ENCODE measurements at places on chromosomes 1 and 21.

GRCh38 chr1:183970516-183971300, 66.8 kb downstream of the COLGALT2 start:
- DNase-seq: no peak

DNA sequence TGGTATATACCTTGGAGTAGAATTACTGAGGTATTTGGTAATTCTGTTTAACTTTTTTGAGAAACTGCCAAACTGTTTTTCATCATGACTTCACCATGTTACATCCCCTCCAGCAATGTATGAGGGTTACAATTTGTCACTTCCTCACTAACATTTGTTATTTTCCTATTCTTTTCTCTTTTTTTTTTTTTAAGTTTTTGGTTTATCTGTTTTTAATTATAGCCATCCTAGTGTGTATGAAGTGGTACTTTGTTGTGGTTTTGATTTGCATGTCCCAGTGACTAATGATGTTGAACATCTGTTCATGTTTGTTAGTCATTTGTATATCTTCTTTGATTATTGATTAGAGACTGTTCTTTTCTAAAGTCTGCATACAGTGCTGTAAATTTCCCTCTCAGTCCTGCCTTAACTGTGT, 147.3 kb downstream of the HS2ST1 start:
- no peak for DNase-seq

GRCh38 chr1:104795931-104796330, 1046.2 kb downstream of the AMY1C start:
- DNase-seq: no peak

GRCh38 chr1:157482174-157482573, 70.1 kb downstream of the FCRL5 start:
- DNase-seq: no peak

GRCh38 chr1:98078596-98078995, 157.8 kb upstream of the DPYD start:
- no peak for DNase-seq

- DNase-seq: no peak
Measured at GRCh38 chr1:209323743-209324142, 259.8 kb upstream of the CAMK1G start.

GRCh38 chr1:191953526-191953925, 204.7 kb upstream of the RGS18 start:
- peak; percentile 29 for DNase-seq

GRCh38 chr1:31795801-31796621, 19.8 kb downstream of the SPOCD1 start:
- DNase-seq: no peak

- no peak for DNase-seq
Measured at GRCh38 chr1:26761217-26761616, 26.5 kb upstream of the PIGV start.

DNA sequence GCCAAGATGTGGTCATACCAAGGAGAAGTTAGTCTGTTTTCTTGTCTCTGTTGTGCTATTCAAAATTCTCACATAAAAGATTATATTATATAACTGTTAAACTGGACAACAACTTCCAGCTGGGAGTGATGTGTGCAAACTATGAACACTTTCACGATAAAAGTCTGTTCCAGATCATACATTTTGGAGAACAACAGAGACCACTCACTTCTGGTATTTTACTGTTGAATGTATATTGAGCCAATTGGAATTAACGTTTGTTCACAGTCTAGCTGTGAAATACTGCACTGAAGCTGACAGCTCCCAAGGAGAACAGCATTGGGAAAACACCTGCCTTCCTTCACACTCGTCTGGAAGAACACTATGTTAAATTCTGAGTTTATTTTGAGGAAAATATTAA, 860 bp upstream of the SHCBP1L start:
- DNase-seq: no peak

GRCh38 chr1:210978316-210978973, 155.5 kb downstream of the KCNH1 start:
- no peak for DNase-seq

DNA sequence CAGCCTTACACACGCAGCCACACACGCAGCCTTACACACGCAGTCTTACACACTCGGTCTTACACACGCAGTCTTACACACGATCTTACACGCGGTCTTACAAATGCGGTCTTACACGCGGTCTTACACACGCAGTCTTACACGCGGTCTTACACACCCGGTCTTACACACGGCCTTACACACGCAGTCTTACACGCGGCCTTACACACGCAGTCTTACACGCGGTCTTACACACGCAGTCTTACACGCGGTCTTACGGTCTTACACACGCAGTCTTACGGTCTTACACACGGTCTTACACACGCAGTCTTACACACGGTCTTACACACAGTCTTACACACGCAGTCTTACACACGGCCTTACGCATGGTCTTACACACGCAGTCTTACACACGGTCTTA, 111.9 kb downstream of the PRDM16 start:
- no peak for DNase-seq

DNA sequence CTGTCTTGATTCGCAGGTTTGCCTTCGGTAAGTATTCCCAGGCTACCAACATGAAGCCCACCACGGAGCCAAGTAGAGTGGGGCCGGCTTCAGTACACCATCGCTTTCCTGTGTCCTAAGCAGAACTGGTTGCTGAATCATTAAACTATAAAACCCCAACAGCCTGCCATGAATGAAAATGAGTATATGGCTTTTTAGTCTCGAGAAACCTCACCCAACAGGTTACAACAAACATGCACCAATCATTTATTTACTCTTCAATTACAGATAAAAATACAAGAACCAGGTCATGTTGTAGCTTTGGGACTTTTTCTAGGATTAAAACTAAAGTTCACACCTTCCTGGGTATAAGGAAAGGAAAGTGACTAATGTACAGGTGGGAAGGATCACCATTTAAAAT, 7.6 kb downstream of the TMPRSS2 start:
- no peak for DNase-seq

GRCh38 chr1:13814131-13814530, 114.1 kb downstream of the PRDM2 start:
- DNase-seq: no peak

GRCh38 chr1:65820983-65821382, 28.3 kb downstream of the PDE4B start:
- peak; percentile 50 for DNase-seq

- DNase-seq: peak; percentile 18
Measured at GRCh38 chr1:8862528-8862927, 16.0 kb downstream of the ENO1 start.

DNA sequence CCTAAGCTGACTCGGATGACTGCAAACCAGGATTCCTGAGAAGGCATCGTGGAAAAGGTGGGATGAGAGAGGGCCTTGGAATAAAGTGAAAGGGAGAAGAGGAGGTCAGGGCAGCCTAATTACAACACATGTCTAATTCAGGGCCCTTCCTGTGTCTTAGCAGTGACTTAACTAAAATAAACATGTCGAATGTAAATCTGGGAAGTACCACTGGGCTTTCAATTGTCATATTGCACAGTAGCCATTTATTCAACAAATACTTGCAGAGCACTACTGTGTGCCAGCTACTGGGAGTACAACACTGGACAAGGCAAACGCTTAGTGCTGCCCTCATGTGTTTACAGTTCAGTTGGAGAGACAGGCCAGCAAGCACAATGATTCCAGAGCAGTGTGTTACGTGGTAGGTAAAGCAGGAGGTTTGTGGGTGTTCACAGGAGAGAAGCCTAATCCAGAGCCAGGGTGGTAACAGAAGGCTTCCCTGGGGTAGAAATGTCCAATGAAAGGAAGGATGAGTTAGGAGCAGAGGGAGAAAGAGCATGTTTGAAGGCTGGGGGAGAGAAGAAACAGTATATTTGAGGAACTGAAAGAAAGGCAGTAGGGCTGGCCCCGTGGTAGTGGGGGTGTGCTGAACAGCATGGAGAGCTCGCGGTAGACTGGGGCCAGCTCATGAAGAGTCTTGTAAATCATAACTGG, 38.0 kb upstream of the RASAL2 start:
- DNase-seq: peak; percentile 72

DNA sequence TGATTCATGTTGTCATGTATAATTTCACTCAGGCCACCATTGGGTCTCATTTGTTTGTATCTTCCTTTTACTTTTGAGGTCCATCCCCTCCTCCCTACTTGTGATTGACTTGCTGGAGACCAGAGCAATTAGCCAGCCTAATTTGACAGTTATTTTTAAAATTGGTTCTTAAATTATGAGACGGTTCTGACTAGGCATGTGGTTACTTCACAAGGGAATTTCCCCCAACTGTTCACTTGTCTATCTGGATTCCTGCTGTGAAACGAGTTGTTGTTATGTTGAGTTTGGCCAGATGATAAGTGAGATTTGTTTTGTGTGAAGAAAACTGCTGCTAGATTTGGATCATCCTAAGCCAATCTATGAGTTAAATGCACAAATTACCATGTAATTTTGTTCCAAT, 359.1 kb downstream of the BARHL2 start:
- no peak for DNase-seq

DNA sequence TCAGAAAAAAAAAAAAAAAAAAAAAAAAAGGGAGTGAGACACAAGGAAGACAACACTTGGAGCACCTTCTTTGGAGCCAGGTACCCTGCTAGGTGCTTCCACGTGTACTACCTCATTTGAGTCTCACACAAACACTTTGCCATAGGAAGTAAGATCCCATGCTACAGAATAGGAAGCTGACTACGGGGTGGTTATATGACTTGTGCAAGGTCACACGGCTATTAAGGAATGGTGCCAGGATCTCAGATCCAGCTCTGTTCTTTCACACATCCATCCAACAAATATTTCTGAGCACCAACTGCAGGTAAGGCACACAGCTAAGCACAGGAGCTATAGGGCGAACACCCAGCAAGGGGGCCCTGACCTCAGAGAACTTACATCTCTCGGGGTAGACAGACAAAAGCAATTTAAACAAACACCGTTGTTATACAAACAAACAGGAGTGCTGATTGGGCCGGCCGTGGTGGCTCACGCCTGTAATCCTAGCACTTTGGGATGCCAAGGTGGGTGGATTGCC, 22.4 kb downstream of the PTAFR start:
- peak; percentile 32 for DNase-seq

- DNase-seq: no peak
Measured at GRCh38 chr1:62241371-62242131, 46.9 kb downstream of the L1TD1 start.

DNA sequence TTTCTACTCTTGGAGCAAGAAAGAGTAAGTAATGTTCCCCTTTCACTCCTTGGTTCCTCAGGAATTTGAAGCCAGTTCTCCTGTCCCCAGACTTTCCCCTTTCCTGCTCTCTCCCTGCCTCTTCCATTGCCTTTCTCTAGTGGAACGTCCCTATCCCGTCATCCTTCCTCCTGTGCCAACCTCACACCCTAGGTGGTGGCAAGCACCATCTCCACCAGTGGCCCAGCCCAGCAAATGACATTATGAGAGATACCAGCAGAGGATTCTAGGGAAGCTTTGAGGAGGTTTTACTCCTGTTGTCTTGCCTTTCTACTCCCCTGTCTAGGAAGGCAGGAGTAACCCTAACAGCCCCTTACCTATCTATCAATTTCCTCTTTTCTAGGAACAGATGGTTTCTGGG, 8.1 kb upstream of the TACSTD2 start:
- no peak for DNase-seq

DNA sequence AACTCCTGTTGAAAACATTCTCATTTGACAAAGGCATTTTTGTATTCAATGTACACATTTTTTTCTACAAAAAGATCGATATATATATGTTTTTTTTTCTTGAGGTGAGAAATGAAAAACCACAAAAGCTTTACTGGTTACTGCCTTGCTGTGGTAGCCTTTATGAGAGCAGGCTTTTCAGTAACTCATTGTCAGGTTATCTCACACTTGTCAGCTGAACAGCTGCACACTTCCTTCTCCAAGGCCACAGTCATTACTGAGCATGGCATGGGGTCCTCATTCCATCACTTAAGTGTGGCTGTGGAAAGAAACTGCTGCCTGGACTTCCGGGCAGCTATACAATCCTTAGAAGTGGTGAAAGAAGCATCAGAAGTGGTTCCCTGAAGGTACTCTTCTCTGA, 169.3 kb upstream of the ZP4 start:
- no peak for DNase-seq

GRCh38 chr1:171217658-171218443, 30.4 kb upstream of the FMO1 start:
- DNase-seq: no peak

Measured in CD14-positive monocyte (primary cell).